Foreskin fibroblast (primary cell): ENCODE measurements at places on chromosomes 6 and 20.

DNA sequence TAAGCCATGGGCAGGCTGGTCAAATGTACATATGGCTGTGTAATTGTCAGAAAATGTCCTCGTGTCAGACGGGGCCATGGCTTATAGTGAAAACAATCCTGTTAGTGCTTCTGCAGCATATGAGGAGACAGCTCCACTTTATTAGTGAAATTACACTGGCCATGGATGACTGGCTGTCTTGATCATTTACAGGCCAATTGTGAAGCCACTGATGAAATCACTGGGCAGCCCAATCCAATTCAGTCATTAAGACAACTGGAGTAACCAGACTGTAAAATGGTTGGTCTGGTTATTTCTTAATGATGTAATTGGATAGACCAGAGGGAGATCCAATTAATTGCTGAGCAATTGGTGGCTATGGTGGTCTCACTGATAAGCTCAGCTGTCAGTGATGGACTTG is 749.5 kb downstream of the KIF16B start:
- DNase-seq, result no peak

GRCh38 chr6:134162932-134163331 is 110.5 kb upstream of the SLC2A12 start:
- DNase-seq, result no peak

DNA sequence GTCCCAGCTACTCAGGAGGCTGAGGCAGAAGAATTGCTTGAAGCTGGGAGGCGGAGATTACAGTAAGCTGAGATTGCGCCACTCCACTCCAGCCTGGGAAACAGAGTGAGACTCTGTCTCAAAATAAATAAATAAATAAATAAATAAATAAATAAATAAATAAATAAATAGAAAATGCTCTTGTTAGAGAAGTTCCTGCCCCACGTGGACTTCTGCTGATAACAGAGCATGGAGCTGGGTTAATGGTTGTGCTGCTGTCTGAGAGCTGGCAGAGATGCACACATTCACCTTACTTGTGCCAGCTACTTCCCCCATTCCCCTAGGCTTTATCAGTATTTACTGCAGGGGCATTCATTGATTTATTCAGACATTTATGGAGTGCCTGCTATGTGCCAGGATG is 155.2 kb upstream of the KCNG1 start:
- DNase-seq, result no peak

DNA sequence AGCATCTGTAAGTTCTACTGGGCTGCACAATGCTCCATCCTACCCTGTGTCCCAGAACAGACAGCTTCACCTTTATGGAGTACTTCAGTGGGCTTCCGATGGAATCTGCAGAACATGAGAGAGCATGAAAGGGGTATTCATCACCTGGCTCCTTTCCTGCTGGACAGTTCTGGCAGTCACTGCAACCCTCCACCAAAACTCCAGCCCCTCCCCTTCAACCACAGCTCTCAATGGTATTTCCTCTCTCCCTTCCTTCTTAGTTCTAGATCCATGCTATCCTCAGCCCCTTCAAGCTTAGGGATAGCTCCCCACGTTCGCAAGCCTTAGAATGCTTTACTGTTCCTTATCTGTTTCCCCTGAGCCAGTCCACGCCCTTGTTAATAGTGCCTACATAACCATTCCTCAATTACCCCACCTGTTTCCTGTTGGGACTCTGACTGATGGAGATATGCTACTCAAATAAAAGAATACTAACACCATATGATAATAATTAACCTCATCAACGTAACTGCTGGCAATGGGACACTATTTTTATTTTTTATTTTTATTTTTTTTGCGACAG is 26.8 kb downstream of the TRAM2 start:
- no peak for DNase-seq

DNA sequence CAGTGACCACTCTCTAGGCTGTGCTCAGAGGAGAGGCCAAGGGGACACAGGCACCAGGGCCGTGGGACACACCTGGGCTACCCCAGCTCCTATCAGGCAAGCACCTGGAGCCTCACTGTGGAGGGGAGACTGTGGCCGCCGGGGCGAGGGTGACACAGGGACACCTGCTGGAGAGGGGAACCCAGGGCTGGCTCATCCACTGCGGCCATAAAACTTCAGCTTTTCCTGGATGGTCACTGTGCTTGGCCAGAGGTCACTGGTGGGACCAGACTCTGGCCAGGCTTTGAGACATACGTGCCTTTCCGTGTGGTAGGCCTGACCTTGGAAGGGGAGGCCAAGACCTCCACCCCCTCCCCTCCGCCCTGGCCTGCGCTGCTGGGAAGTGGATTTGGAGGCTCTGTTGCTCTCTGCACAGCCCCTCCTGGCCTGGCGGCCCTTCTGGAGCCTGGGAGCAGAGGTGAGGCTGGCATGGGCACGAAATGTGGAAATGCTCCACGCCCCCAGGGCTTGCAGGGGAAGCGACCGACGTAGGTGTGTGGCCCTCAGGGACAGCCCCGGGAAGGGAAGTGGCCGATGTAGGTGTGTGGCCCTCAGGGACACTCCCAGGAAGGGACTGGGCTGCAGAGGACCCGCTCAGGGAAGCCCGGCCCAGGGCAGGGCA is 42.9 kb upstream of the BHLHE23 start:
- no peak for DNase-seq

DNA sequence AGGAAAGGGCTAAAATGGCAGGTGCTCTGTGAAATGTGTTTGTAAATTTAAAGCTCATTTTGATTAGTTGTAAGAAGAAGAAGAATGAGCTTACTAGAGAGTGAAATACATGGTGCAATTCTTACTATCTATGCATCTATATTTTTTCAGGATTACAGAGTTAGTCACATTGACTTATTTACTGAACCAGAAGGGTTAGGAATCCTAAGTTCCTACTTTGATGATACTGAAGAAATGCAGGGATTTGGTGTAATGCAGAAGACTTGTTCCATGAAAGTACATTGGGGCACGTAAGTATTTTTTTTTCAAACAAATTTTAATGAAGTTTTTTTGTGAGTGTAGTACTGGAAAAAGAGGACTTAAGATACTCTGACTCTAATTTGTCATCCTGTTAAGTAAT is 99.3 kb downstream of the RTN4IP1 start:
- DNase-seq, result no peak

DNA sequence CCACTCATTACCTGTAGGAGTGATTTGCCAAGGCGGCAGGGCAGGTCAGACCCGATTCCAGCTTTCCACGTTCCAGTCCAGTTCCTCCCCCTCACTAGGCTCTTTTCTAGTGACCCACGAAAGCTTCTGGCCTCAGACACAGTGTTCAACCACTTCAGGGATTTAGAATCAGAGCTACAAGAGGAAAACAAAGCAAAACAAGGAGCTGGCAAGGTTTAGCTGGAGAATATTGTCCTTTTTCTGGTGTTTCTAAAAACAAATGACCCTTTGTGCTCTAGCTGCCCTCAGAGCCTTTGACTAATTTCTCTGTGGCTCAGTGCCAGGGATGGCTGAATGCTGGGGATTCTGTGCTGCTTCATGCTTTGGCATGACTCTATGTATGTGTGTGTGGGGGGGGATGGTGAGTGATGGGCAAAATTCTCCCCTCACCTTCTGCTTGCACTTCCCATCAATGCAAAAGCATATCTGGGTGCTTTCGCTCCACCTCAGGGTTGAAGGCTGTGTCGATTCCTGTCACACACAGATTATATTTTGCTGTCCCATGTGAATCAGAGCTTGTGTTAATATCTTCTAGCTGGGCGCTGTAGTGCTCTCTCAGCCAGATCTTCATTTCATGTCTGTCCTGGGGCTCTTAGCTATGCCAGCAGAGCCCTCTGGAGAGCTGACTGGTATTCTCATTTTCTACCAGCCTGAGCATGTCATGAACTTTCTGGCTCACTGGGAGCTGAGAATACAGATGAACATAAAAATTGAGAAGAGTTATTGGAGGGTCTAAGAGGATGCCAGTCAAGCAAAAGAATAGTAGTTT is 19.3 kb upstream of the NEDD9 start:
- peak; percentile 93 for DNase-seq

DNA sequence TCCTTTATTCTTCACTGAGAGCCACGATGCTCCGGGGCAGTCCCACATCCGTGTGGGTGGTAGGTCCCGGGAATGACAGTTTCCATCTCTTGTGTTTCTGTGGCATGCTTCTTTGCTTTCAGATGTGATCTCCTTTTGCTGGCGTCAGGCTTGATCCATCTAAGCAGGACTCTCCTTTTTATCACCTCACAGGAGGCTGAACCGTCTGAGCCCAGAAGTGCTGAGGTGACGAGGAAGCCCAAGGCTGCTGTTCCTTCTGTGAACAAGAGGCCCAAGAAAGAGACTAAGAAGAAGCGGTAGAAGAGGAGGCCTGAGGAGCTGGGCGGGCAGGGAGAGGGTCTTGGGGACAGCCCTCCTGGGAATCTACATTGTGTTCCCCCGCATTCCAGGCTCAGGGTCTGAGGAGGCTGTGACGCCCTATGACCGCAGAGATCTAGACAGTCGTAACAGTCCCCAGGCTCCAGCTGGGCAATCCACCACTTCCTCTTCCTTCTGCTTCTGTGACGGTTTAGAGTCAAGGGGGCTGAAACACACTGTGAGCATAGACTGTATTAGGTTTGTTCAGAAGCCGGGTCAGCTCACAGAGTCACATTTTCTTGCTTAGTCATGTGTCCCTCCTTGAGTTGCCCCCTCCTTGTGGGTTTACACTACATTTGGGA is 26.8 kb downstream of the MANBAL start:
- no peak for DNase-seq

- DNase-seq, result no peak
These were observed 55.6 kb downstream of the RRBP1 start for GRCh38 chr20:17626217-17627007.

GRCh38 chr6:87152526-87152955 is 2.8 kb upstream of the ZNF292 start:
- DNase-seq, result no peak

GRCh38 chr20:1930165-1930564 is 35.0 kb downstream of the SIRPA start:
- DNase-seq, result no peak

GRCh38 chr20:58888521-58889333 is 36.2 kb downstream of the GNAS start:
- peak; percentile 88 for DNase-seq

- no peak for DNase-seq
These were observed 37.3 kb downstream of the PDE7B start for GRCh38 chr6:135888818-135889217.

DNA sequence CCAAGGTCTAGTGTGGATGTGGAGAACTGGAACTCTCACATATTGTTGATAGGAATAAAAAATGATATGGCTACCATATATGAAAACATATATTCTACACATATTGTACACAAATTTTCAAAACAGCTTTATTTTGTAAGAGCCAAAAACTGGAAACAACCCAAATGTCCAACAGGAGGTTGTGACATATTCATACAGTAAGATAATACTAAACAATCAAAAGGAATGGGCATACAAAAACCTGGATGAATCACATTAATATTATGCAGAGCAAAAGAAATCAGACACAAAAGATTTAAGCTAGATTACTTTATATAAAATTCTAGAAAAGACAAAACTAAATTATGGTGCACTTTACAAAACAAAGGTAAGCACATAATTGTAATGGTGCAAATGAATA is 223.9 kb downstream of the SIM1 start:
- no peak for DNase-seq

- DNase-seq, result no peak
These were observed 52.3 kb upstream of the L3MBTL3 start for GRCh38 chr6:129966125-129966524.

- DNase-seq, result no peak
These were observed 7.7 kb upstream of the FOXF2 start for GRCh38 chr6:1381481-1382330.

- no peak for DNase-seq
These were observed 213.5 kb downstream of the MANEA start for GRCh38 chr6:95790787-95791186.

DNA sequence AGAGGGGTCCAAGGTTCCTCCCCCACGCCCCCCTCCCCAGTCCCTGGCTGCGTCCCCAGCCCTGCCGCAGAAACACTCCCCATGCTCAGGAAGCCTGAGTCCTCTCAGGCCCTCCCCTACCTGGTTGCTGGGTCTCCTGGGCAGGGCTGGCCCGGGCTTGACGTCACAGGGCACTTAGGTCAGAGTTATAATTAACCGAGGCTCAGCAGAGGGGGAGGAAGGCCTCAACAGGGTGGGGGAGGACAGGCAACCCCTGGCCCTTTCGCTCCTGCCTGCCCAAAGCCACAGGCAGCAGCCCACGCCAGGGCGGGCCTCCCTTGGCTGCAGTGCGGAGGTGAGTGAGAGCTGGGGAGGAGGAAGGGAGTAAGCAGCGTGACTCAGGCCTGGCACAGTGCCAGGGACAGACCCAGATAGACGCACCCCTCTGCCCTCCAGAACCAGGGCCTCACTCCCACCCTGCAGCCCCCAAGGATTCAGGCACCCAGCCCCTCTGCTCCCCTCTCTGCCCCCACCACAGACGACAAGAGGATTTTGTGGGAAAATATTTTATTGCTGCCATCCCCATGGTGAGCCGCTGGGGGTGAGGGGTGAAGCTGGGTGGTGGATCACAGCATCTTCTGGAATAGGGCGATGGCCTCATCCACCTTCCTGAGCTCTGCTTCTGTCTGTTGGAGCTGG is at the start of gene VWA7:
Gene VWA7 (minus strand): TSS at position 340 of the 678 bp plus-strand sequence. CDS start 549 bp downstream, outside the sequence.
- DNase-seq, result peak; percentile 69
